AG04450 (cell line): ENCODE measurements at places on chromosomes 2 and 18. TPM values are rescaled to one million over a fixed set of nuclear protein-coding genes. Genes with fewer than 3 reads are reported as not detected.

Gene FAP
- polyA plus RNA-seq: 300 and 374 TPM in 2 replicates

Gene GCG
- 0.27 TPM in 1 of 2 replicates, not detected in the other for polyA plus RNA-seq

DNA sequence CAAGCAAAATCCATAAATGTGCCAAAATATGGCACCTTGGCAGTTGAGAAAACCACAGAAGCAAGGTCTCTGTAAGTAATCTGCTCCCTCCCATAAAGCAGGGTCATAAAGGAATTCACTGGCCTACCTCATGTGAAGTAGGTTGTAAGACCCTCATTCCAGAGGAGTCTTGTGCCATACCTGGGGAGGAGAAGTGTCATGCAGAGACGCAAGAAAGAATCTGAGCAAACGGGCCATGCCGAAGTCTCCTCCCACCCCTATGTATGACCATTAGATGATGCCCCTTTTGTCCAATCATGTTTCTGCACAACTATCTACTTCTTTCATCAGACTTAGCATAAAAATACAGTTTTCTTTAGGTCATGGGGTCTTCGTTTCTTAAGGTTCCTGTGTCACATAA is 14.6 kb downstream of the NMUR1 start:
- DNase-seq: no peak

DNA sequence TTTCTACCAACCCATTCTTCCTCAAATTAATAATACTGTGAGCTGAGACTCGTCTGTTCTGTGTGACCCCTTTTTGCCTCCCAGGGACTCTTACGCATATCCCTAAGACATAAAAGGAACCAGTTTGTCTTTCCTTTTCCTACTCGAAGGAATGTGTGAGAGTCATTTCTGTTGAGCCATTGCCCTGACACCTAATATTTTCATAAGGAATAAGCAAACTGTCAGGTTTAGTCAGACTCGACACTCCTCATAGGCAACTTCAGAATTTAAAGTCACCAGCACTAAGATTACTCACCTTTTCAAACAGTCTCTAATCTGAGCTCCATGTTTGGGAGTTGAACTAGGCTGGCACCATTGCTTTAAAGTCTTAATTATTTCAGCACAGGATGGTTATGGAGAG is 305.5 kb downstream of the IKZF2 start:
- DNase-seq: peak; percentile 27

DNA sequence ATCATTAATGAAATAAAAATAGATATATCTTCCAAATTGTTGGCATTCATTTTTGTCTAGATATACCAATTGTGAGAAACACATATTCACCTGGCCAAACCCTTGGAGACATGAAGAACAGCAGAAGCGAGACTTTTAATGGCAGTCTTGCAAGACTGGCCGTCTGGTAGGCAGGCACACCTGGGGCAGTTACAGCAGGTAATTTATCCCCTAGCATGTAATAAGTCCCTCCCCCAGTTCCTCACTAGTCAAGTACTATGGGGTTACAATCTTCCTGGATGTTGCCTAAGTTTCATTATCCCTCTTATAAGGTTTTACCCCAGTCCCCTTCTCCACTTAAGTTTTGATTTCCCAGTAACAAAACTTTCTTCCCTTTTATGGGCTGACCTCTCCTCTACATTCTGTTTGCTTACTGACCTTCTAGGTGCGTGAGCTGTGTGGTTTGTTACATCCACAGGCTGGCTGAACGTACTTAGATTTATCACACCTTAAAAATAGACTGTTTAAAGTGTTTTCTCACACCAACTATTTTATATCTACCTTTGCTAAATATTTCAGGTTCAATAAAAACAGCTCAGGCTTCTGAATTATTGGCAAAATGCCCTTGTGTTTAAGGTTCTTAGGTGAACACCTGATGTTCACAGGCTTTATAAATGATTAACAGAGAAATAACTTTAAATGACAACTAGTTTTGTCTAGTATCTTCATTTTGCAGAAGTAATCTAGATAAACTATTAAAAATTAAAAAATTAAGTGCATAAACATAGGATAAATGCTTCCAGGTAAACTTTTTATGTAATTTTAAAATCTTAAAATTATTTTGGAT is 365.0 kb upstream of the TFPI start:
- DNase-seq: no peak

DNA sequence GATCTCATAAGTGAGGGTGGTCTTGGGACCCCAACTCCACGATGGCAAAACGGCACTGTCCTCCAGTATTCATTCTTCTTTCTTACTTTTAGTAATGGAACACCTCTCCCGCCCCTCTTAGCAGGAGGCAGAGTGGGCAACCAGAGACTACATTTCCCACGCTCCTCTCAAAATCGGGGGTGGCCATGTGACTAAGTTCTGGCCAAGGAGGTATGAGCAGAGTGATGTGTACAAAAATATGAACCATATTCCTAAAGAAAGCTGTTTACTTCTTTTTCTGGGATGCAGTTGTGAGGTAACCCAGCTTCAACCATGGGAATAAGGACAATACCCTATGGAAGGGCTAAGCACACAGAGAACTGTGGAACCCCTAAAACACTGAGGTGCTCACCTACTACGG is 12.8 kb downstream of the REV1 start:
- DNase-seq: no peak

Gene AFF3
- 17.9 and 21.8 TPM in 2 replicates for polyA plus RNA-seq

Gene PID1
- 1.5 and 1.8 TPM in 2 replicates for polyA plus RNA-seq

Gene TFPI
- polyA plus RNA-seq: 73.2 and 91.2 TPM in 2 replicates
